Muscle of arm (tissue), 14 donors: ENCODE measurements at places on chromosomes 12 and 14. TPM values are rescaled to one million over a fixed set of nuclear protein-coding genes. Genes with fewer than 3 reads are reported as not detected.

LRRK2 gene
- polyA plus RNA-seq, result not detected

RALGAPA1 gene
- 39.6 TPM for polyA plus RNA-seq

GRCh38 chr14:35688126-35688826 lies 120.8 kb downstream of the RALGAPA1 start:
- no peak for DNase-seq

- no peak for DNase-seq
These were observed 26.4 kb upstream of the PRMT8 start for GRCh38 chr12:3464561-3464960.

GRCh38 chr12:115763982-115764621 lies 513.4 kb downstream of the MED13L start:
- DNase-seq, result no peak

DNA sequence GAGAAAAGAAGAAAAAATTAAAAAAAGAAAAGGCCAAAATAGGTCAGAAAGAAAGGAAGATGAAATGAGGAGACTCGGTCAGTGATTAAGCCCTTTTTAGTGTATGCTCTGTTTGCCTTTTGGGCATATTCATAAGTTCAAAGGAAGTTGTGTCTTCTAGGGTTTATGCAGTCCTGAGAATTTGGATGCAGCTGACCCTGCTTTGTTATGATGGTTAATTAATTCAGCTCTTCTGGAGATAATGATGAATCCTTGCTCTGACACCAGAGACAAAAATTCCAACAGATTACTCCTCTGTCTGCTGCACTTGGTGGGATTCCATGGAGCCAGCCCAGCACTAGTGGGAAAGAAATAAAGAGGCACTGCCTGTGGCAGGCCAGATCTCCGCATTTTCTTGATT lies 4.5 kb upstream of the SLC7A8 start:
- no peak for DNase-seq

- DNase-seq, result no peak
These were observed 3.9 kb upstream of the ENDOU start for GRCh38 chr12:47729233-47729632.

GRCh38 chr12:53720946-53721345 lies 6.3 kb downstream of the CALCOCO1 start:
- DNase-seq, result no peak

DNA sequence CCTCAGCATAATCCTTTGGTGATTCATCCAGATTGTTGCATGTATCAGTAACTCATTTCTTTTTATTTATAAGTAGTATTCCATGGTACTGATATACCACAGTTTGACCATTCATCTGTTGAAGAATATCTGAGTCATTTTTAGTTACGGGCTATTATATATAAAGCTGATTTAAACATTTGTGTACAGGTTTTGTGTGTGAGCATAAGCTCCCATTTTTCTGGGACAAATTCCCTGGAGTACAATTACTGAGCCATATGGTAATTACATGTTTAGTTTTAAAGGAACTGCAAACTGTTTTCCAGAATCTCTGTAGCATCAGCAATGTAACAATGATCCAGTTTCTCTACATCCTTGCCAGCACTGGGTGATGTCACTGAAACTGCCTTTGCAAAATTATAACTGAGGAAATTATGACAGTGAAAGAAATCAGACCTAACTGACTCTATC lies 236.2 kb upstream of the KRR1 start:
- peak; percentile 61 for DNase-seq
